ENCODE measurements at places on chromosomes 11 and 22.

GRCh38 chr11:17238377-17238776 lies 30.6 kb upstream of the PIK3C2A start:
- H3K4me3 ChIP-seq: no peak overlapping the region
- H3K4me1 ChIP-seq: no peaks in the 10 kb centered on the region
- no peaks in the 10 kb centered on the region for H3K27me3 ChIP-seq
- no peak for DNase-seq
- no peaks in the 10 kb centered on the region for H3K36me3 ChIP-seq

DNA sequence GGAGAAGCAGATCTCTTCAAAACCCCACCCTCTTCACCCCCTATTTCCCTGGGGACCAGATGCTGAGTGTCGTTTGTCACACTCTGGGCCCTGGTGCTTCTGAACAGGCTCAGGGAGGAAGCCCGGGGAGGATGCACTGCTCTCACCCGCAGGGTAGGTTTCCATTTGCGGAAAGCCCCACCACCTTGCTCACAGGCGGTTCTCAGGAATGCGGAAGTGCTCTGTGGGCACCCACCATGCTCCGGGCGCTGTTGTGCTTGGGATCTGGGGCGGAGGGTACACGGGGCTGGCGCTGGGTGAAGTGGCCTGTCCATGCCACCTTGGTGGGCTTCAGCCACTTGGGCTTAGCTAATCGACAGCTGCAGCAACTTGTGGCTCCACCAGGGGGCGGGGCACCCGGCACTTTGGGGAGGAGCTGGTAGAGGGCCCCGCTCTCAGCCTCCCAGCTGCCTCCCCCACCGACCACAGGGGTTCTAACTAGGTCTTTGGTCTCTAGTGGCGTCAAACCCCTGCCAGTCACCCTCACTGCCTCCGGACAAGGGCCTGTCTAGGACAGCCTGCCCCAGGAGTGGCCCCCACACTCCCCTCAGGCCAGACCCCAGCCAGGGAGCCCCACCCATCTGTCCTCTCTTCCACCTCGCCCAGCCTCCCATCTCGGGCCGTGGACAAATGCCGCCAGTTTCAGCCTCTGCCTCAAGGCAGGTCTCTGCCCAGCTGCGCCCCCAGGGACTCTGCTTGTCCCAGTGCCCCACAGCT lies 7.4 kb downstream of the NDUFV1 start:
- H3K27me3 ChIP-seq: peaks cover 9% of the 10 kb centered on the region
- peak; percentile 83 for DNase-seq
- peak overlapping the region; percentile 100 for H3K27ac ChIP-seq
- peaks cover 15% of the 10 kb centered on the region for H3K4me1 ChIP-seq
- H3K4me3 ChIP-seq: no peak overlapping the region
- H3K36me3 ChIP-seq: peaks cover 11% of the 10 kb centered on the region

GRCh38 chr11:115869780-115870431 lies 365.7 kb upstream of the CADM1 start:
- H3K4me1 ChIP-seq: peaks cover 7% of the 10 kb centered on the region
- no peaks in the 10 kb centered on the region for H3K36me3 ChIP-seq
- DNase-seq: peak; percentile 3
- no peak overlapping the region for H3K4me3 ChIP-seq

GRCh38 chr11:75740681-75741080 lies 23.0 kb downstream of the MOGAT2 start:
- H3K36me3 ChIP-seq: no peaks in the 10 kb centered on the region
- no peak overlapping the region for H3K4me3 ChIP-seq
- H3K27me3 ChIP-seq: peaks cover 22% of the 10 kb centered on the region
- DNase-seq: no peak
- H3K27ac ChIP-seq: no peak overlapping the region

GRCh38 chr11:78846269-78846668 lies 271.6 kb upstream of the NARS2 start:
- DNase-seq: no peak
- no peaks in the 10 kb centered on the region for H3K4me1 ChIP-seq
- H3K27me3 ChIP-seq: no peaks in the 10 kb centered on the region
- H3K4me3 ChIP-seq: no peak overlapping the region
- H3K36me3 ChIP-seq: no peaks in the 10 kb centered on the region
- H3K27ac ChIP-seq: no peak overlapping the region

DNA sequence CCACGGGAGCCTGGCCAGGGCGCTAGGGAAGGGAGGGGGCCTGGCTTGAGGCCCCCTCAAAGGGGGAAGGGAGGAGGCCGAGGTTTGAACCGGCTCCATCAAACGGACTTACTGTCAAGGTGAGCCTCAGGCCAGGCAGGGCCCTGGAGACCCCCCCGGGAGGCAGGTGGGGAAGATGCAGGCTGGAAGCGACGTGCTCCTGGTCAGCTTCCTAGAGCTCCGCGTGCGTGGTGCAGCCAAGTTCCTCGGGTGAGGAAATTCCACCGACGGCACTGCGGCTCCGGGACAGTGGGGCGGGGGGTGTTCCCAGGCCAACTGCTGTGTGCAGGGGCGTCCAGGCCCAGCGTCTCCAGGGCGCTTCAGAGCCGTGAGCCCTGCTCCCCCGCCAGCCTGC lies 7.2 kb upstream of the TRABD start:
- H3K27ac ChIP-seq: no peak overlapping the region
- H3K27me3 ChIP-seq: no peaks in the 10 kb centered on the region
- no peaks in the 10 kb centered on the region for H3K36me3 ChIP-seq
- no peaks in the 10 kb centered on the region for H3K4me1 ChIP-seq
- DNase-seq: no peak
- H3K4me3 ChIP-seq: no peak overlapping the region

GRCh38 chr22:22403306-22403705 lies 105.2 kb downstream of the ZNF280B start:
- no peak overlapping the region for H3K27ac ChIP-seq
- H3K27me3 ChIP-seq: peaks cover 5% of the 10 kb centered on the region
- DNase-seq: no peak
- H3K36me3 ChIP-seq: no peaks in the 10 kb centered on the region
- H3K4me1 ChIP-seq: no peaks in the 10 kb centered on the region
- no peak overlapping the region for H3K4me3 ChIP-seq

GRCh38 chr22:30309951-30310741 lies 16.6 kb downstream of the TBC1D10A start:
- H3K27me3 ChIP-seq: no peaks in the 10 kb centered on the region
- H3K4me1 ChIP-seq: peaks cover 89% of the 10 kb centered on the region
- H3K4me3 ChIP-seq: no peak overlapping the region
- H3K27ac ChIP-seq: peak overlapping the region; percentile 86

GRCh38 chr11:13288375-13289029 lies 10.9 kb downstream of the BMAL1 start:
- peaks cover 2% of the 10 kb centered on the region for H3K36me3 ChIP-seq
- DNase-seq: no peak
- no peaks in the 10 kb centered on the region for H3K27me3 ChIP-seq
- H3K27ac ChIP-seq: no peak overlapping the region

DNA sequence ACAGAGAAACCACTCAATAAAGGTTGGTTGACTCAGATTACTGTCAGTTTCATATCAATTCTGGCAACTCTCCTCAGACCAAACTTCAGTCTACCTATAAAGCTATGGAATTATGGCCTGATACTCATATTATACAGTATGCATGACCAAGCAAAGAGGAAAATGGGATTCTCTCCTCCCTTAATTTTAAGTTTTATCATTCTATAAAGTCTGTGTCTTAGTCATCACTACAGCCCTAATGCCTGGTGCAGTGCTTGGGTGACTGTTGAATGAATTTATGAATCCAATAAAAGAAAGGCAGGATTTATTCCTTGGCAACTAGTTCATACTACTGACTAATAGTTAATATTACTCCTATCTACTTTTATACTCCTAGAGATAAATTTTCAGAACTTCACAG lies 37.6 kb upstream of the GRAMD1B start:
- H3K27ac ChIP-seq: no peak overlapping the region
- no peaks in the 10 kb centered on the region for H3K4me1 ChIP-seq
- no peak for DNase-seq
- no peaks in the 10 kb centered on the region for H3K36me3 ChIP-seq
- H3K4me3 ChIP-seq: no peak overlapping the region

GRCh38 chr11:1573077-1573902 lies 1.2 kb upstream of the DUSP8 start:
- H3K36me3 ChIP-seq: no peaks in the 10 kb centered on the region
- peak overlapping the region; percentile 56 for H3K4me3 ChIP-seq
- peaks cover 2% of the 10 kb centered on the region for H3K27me3 ChIP-seq
- peaks cover 53% of the 10 kb centered on the region for H3K4me1 ChIP-seq
- no peak for DNase-seq

DNA sequence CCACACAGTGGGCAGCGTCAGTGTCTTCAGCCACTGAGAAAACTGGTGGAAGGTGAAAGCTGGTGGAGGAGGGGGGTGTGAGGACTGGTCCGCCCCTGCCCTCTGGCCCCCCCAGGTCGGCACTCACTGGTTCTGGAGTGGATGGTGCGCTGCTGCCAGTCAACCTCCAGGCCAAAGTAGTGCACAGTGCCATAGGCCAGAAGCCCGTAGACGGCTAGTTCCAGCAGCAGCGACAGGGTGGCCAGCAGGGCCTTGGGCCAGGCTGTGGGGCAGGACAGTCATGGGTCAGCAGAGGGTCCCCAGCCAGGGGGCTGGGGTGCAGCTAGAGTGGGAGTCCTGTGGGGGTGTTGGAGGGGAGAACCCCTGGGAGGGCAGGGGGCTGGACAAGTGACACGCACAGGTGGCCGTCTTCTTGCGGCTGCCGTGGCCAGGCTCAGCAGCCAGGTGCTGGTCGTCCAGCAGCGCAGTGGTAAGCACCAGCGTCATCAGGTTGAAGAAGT lies 2.2 kb downstream of the LMF2 start:
- no peak overlapping the region for H3K4me3 ChIP-seq
- H3K27me3 ChIP-seq: no peaks in the 10 kb centered on the region
- H3K4me1 ChIP-seq: peaks cover 30% of the 10 kb centered on the region
- H3K36me3 ChIP-seq: peaks cover 13% of the 10 kb centered on the region

DNA sequence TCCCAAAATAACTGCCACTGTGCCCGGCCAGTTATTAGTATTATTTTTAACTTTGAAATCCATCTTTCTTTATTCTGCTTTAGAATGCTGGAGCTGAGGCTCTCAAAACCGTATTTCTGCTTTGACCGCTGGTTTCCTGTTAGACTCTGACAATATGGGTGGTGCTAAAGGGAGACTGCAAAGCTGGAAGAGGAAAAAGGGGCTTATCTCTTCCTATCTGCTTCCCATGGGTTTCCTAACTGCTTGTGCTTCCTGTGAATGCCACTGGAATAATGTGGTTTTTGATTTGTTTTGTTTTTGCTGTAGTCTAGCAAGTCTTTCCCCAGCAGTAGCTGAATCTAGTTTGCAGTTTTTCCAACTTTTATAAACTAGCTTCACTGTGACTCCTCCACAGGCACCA lies 43.6 kb downstream of the XRRA1 start:
- H3K4me1 ChIP-seq: no peaks in the 10 kb centered on the region
- no peaks in the 10 kb centered on the region for H3K27me3 ChIP-seq
- no peak for DNase-seq

- DNase-seq: peak; percentile 9
- no peaks in the 10 kb centered on the region for H3K36me3 ChIP-seq
- no peak overlapping the region for H3K27ac ChIP-seq
- no peak overlapping the region for H3K4me3 ChIP-seq
Measured at GRCh38 chr11:8006349-8006977, 19.3 kb downstream of the EIF3F start.

DNA sequence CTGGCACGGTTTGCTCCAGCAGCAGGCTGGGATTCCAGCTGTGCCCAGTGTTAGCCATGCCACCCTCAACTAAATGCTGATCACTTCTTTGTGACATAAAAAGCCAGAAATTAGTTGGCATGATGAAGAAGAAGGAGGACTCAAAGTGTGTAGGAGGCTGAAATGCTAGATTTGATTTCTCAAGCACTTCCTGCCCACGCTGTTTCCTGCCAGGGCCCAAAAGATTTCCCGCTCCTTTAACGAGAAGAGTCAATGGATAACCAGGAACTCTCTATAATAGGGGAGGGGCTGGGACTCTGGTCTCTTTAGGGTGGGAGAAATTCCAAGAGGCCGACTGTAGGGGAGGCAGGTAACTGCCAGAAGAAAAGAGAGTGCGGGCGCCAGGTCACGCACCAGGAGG lies 26.4 kb downstream of the APOL3 start:
- no peak overlapping the region for H3K27ac ChIP-seq
- no peak for DNase-seq
- H3K27me3 ChIP-seq: no peaks in the 10 kb centered on the region

DNA sequence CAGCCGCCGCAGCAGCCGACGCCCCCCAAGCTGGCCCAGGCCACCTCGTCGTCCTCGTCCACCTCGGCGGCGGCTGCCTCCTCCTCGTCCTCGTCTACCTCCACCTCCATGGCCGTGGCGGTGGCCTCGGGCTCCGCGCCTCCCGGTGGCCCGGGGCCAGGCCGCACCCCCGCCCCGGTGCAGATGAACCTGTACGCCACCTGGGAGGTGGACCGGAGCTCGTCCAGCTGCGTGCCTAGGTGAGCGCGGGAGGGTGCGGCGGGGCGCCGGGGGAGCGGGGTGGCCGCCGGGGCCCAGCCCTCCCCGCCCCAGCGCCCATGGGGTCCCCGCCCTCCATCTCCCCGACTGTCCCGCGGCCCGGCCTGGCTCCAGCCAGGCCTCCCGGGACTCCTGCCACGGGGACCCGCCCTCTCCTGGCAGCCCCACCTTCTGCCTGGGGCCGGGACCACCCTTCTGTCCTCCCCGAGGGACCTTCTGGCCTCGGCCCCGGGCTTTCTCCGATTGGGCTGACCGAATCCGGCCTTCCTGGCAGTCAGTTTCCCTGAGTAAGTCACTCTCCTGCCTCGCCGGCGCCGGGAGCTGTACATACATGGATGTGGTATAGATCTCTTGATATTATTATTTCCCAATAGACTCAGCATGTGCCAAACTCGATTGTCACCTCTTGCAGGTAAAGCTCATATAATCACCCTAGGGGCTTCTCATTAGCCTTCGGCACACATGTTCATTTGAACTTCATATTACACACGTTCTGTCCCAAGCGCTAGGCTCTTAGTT lies 720 bp downstream of the PACS1 start:
- peaks cover 8% of the 10 kb centered on the region for H3K36me3 ChIP-seq
- peak; percentile 10 for DNase-seq
- peak overlapping the region; percentile 42 for H3K27ac ChIP-seq
- peak overlapping the region; percentile 91 for H3K4me3 ChIP-seq

- no peak overlapping the region for H3K4me3 ChIP-seq
- no peaks in the 10 kb centered on the region for H3K27me3 ChIP-seq
- peaks cover 7% of the 10 kb centered on the region for H3K36me3 ChIP-seq
- H3K4me1 ChIP-seq: peaks cover 54% of the 10 kb centered on the region
- H3K27ac ChIP-seq: peak overlapping the region; percentile 82
Measured at GRCh38 chr11:66080055-66080817, 10.2 kb downstream of the PACS1 start.
